ENCODE measurements at places on chromosomes 6 and 20.

GRCh38 chr20:3660262-3661059 lies 2.7 kb downstream of the GFRA4 start:
- DNase-seq: no peak

DNA sequence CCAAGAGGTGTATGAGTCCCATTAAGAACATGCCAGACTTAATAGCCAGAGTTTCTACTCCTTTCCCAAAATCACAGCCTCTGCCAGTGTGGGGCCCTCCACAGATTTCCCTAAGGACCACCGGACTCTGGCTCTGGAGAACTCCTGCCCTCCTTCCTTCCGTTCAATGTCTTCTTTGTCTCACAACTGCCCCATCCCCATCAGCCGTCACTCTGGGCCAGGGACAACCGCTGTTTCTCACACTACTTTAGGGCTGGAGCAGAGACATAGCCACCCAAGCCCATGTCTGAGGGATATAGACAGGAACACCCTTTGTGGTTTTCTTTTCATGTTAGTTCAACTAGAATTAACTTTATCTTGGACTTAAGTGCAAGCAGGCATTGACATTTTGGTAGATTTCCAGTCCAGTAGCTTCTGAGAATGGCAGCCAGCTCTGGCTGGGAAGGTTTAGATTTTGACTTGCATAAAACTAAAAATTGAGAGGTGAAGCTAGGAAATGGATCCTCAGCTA lies 6.7 kb upstream of the ACSS1 start:
- DNase-seq: no peak

- DNase-seq: no peak
These were observed 438.4 kb upstream of the ADGRB3 start for GRCh38 chr6:68196645-68197044.

- no peak for DNase-seq
These were observed 374.5 kb downstream of the RNGTT start for GRCh38 chr6:88588938-88589337.

DNA sequence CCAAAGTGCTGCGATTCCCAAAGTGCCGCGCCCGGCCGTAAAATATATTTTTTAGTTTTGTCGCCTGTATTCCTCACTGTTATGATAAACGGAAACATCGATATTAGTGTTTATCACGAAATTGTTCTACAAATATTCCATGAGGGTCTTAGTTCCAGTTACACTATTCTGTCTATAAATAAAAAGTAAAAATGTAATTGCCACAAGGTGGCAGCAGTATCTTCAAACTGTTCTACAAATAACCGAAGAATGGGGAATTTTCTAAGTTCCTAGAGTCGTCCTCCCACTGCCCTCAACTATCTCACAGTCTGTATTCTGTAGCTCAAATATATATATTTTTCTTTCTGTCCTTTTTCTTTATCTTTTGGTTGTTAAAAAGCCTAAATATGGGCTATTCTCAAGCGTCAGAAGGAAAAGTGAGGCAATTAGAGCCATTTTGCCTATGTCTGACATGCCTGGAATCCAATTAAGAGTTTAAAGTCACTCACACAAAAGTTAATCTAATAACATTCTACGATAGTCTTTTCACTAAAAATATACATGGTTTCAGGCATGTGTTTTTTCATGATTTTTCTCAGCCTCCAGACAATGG lies 14.2 kb upstream of the FAM162B start:
- DNase-seq: no peak

DNA sequence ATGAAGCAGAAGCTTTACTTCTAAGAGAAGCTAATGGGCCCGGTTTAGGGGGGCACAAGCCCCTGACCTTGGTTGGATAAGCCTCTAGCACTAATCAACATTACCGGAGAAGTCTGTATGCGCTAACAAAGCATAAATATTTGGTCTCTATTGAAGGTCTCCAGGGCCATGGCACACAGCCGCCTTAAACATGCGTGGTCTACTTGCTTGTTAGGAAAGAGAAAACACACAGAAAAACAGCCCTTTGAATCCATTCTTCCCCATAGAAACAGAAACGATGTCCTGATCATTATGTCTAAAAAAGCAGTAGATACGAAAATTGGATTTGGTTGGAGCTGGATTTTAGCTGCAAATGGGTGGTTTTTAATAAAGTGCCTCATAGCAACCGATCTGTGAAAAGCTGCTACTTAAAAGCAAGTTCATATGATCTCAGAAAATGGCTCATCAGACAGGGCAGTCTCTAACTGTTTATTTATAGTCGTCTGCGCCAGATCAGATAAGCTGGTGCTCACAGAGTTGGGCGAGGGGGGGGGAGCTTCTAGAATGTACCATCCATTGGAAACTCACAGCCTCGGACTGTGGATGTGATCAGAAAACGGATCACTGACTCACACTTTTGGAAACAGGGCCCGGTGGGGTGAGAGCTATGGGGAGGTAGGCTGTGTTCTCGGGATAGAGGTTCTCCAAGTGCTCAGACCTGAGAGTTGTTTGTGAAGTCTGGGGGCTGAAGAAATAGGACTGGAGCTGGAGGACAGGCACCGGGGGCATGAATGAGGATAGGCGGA lies 35.3 kb upstream of the APCDD1L start:
- DNase-seq: no peak

- no peak for DNase-seq
These were observed 33.7 kb downstream of the GJA10 start for GRCh38 chr6:89927791-89928550.

GRCh38 chr6:105616521-105616920 lies 213.6 kb upstream of the PREP start:
- DNase-seq: no peak

DNA sequence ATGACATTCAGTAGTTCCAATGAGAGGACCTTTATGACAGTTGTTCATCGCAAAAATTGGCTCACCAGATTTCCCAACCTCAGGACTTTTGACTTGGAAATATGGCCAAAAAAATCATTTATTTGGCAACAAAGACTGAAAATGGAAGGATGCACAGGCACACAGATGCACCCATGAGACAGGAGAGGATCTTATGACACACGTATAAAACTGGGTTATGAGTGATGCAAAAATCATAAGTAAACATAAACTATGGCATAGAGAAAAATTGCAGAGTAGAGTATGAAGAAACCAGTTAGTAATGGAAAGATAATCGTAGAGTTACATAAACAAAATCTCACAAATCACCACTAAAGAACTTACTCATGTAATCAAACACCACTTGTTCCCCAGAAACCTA lies 546.9 kb downstream of the ADGRB3 start:
- no peak for DNase-seq

- no peak for DNase-seq
These were observed 1.0 kb downstream of the SALL4 start for GRCh38 chr20:51801122-51801822.

- no peak for DNase-seq
These were observed 6.0 kb downstream of the SDC4 start for GRCh38 chr20:45341939-45342854.

DNA sequence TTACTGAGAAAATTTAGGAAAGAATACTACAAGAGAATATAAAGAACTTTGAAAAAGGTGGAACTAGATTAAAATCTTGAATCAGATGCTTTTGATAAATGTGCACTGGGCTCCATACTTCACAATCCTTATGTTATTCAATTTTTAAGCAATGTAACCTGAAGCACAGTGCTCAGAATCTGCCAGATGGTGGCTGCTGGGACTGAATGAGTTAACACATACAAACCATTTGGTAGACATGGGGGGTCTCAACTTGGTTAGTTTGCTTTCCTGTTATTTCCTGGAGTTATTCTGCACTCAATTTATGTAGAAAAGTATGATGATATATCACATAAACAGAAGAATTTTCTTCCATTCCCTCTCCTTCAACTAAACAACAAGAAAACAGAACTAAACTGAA lies 326.5 kb downstream of the RNGTT start:
- DNase-seq: no peak

DNA sequence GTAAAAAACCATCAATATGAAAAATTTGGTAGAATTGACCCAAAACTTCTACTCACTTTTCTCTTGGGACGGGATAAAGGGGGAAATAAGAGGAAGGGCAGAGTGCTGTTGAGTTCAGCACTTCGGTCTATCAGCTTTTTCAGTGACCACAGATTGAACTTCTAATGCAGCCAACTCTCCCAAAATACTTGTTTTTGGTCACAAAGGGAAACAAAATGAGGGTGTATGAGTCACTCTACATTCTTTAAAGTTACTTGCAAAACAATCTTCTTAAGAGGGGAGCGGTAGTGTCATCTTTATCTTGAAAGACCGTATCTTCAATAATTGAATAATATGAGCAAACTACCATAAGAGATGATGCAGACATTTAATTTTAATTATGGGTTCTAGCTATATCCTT lies 661.3 kb downstream of the CD109 start:
- no peak for DNase-seq

GRCh38 chr6:129499843-129500219 lies 210.1 kb downstream of the ARHGAP18 start:
- no peak for DNase-seq

GRCh38 chr6:55023230-55023629 lies 151.1 kb upstream of the HCRTR2 start:
- DNase-seq: no peak

- no peak for DNase-seq
These were observed 508 bp upstream of the METTL24 start for GRCh38 chr6:110358553-110359160.

GRCh38 chr20:35491823-35492222 lies 36.4 kb downstream of the CEP250 start:
- DNase-seq: no peak

DNA sequence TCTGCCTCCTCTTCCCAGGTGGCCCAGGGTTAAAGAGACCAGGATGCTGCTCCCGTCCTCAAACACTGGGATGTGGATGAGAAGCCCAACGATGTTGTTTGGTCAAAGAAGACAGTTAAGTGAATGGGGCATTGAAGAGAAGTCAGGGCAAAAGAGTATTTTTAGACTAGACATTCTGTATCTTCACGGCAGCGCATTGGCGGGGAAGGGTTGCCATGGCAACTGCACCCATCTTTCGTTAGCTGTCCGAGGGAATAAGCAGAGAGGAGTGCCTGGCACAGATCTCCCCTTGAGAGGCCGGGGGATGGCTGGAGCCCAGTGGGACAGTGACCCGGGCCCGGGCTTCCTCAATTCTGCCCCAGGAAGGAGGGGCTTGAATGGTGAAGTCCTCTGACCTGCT lies 56.4 kb upstream of the GPR31 start:
- DNase-seq: no peak

GRCh38 chr20:60410618-60411264 lies 452.5 kb downstream of the CDH26 start:
- DNase-seq: no peak

- peak; percentile 42 for DNase-seq
These were observed 23.1 kb upstream of the MROH8 start for GRCh38 chr20:37202267-37202943.

DNA sequence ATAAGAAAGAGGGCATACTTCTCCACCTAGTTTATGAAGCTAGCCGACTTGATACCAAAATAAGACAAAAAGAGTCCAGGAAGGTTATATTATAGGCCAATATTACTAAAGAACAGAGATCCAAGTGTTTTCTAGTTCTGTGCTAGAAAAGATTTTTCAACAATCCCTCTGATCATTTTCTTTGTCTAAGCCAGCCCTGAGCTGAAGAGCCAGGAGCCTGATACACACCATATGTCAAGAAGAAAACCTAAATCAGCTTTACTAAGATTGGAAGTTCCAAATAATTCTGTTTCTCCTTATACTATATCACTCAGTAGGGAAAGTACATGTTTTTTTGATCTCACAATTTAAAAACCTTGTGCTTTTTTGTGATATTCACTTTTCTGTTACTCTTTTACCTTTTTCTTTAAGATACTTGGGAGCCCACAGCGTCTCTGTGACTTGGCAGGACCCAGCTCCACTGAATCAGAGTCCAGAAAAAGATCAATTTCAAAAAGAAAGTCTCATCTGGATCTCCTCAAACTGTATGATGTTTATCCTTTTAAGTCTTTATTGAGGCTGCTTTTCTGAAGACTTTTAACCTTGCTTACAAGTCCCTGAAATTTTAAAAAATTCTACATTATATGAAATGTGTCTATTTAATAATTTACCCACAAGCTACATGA lies 43.0 kb upstream of the PBOV1 start:
- DNase-seq: no peak

GRCh38 chr6:134166511-134167261 lies 114.3 kb upstream of the SLC2A12 start:
- no peak for DNase-seq

DNA sequence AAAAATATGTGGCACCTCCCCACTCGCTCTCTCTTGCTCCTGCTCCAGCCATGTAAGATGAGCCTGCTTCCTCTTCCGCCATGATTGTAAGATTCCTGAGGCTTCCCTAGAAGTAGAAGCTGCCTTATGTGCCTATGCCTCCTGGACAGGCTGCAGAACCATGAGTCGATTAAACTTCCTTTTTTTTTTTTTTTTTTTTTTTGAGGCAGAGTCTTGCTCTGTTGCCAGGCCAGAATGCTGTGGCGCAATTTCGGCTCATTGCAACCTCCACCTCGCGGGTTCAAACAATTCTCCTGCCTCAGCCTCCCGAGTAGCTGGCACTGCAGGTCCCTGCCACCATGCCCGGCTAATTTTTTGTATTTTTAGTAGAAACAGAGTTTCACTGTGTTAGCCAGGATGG lies 112.5 kb downstream of the FAM217A start:
- DNase-seq: no peak

- DNase-seq: no peak
These were observed 116.1 kb upstream of the BACH2 start for GRCh38 chr6:90412538-90413369.

- no peak for DNase-seq
These were observed 107.4 kb downstream of the B3GAT2 start for GRCh38 chr6:70849348-70850069.

GRCh38 chr6:134315974-134316441 lies 1.9 kb downstream of the SGK1 start:
- no peak for DNase-seq

- DNase-seq: no peak
These were observed 171.3 kb upstream of the HDAC2 start for GRCh38 chr6:114142258-114142657.

DNA sequence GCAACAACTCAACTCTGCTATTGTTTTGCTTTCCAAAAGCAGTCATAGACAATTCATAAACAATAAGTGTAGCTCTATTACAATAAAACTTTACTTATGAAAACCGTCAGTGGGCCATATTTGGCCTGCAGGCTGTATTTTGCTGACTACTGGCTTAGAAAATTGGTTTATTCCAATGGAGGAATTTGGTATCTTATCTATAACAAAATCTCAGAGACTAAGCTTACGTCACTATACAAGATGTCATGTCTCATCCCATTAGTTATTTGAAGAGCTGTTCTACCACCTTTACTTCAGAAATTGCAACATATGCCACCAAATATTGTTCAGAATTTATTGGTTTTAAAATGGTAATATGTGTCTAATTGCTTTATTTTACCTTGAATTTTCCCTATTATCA lies 436.9 kb downstream of the HTR1B start:
- no peak for DNase-seq

- no peak for DNase-seq
These were observed 18.1 kb downstream of the PPP1R3G start for GRCh38 chr6:5103250-5103649.

GRCh38 chr6:101380897-101381630 lies 12.4 kb upstream of the GRIK2 start:
- no peak for DNase-seq

GRCh38 chr6:85278466-85279035 lies 171.3 kb upstream of the NT5E start:
- DNase-seq: no peak
